ENCODE measurements at places on chromosomes 3 and 15.
A peak's percentile ranks its signal among the peaks of the same experiment; 100 is the strongest.

- DNase-seq: no peak
Observed at GRCh38 chr3:194971965-194972364, 286.3 kb downstream of the FAM43A start.

DNA sequence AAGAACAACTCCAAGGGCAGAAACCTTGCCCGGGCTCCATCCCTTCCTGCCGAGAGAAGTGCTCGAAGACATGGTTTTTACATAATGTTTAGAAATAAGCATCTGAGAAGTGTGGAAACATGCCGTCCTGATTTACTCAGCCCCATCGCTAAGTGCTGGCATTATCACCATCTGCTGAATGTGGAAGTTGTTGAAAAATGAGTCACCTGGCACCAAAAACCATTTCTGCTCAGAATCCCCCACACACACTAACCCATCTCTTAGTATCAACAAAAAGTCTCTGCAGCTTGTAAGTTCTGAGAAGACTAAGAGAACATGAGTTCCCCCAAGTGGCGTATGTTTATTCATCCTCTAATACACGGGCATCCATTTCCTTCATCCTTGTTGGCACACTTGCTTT, 51.0 kb upstream of the ARL8B start:
- peak; percentile 83 for DNase-seq

- DNase-seq: no peak
Observed at GRCh38 chr15:25242957-25243799, 195.6 kb downstream of the UBE3A start.

- peak; percentile 42 for DNase-seq
Observed at GRCh38 chr3:28745436-28745835, 396.8 kb upstream of the AZI2 start.

- DNase-seq: no peak
Observed at GRCh38 chr3:83500422-83500821, 1458.4 kb upstream of the CADM2 start.

- no peak for DNase-seq
Observed at GRCh38 chr15:88191812-88192165, 64.8 kb downstream of the NTRK3 start.

DNA sequence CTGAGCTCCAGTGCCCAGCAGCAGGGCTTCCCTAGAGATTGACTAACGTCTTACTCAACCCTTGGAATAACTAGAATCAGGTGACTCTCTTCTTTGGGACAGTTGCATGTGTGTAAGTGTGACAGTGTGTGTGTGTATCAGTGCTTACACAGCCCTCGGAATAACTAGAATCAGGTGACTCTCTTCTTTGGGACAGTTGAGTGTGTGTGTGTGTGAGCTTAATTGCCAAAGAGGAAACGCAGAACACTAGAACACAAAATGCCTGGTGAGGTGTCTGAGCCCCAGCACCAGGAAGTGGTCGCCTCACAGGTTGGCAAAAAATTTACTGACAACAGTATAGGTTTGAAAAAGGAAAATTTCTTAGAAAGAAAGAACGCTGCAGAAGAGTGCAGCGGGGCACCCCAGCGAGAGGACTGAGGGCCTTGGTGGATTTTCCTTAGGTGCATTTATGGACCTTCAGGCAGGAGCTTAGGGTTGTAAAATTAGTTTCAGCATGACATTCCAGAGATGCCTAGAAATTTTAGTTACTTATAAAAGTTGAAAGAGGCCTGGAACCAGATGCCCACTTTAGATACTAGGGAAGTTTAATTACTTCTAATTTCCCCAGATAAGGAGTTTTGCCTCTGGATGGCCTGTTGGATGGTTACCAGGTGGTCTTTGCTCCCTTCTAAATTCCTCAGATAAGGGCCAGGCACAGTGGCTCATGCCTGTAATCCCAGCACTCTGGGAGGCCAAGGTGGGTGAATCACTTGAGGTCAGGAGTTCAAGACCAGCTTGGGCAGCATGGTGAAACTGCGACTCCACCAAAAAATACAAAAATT, 3.7 kb upstream of the WDR82 start:
- DNase-seq: peak; percentile 36

GRCh38 chr15:71705151-71705550, 105.2 kb upstream of the NR2E3 start:
- peak; percentile 69 for DNase-seq

GRCh38 chr3:8888301-8888915, 74.9 kb downstream of the RAD18 start:
- DNase-seq: peak; percentile 85

GRCh38 chr3:50242851-50243542, 7.0 kb downstream of the GNAI2 start:
- DNase-seq: peak; percentile 71

DNA sequence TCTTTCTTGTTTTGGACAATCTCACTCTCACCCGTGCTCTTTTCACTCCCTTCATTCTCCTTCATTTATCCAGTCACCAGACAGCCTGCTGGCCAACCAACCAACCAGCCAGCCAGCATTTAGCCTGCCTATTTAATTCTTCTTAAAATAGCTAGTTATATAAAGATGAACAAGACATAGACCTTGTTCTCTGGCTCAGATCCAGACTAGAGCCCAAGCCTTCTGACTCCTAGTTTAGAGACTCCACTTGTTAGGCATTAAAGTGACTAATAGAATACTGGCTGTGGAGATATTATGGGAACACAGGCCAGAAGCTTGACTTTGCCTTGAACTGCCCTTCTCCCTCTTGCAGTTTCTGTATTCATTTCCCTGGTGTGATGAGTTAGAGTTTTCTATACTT, 215.3 kb upstream of the THRB start:
- DNase-seq: no peak

DNA sequence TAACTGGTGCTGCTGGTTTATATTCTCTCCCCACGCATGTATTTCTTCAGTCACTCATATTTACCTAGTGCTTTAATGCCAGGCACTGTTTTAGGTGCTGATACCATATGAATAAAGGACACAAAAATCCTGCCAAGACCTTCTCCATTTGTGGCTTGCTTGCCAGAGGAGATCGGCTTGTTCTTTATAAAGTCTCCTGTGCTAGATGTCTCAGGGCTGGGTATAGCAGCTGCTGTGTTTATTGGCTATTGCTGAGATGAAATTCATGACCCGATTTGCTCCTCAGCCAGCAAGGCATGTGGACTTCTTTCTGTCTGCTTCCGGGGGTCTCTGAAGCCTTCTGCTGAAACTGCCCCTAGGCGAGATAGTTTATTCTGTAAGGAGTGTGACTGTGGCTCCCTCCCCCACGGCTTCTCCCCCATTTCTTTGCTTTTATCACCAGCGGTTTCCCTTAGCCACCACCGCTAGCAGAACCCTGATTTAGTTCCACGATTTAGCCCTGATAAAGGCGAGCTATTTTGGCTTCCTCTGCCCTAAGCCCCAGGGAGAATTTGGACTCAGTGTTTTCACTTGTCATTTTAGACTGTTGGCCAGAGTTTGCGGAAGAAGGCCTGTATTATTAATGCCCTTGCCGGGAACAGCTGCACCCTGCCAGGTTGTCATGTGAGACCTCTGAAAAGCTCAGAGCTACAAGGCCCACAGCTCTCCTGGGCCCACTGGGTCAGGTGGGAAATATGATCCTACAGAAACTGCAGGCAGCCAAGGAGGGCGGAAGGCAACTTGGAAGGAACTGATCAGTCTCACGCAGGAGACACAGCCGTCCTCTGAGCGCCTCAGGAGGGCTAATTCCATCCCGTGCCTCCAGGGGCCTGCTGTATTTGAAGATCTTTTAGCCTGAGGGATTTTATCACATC, 46.8 kb downstream of the ST6GAL1 start:
- peak; percentile 68 for DNase-seq

DNA sequence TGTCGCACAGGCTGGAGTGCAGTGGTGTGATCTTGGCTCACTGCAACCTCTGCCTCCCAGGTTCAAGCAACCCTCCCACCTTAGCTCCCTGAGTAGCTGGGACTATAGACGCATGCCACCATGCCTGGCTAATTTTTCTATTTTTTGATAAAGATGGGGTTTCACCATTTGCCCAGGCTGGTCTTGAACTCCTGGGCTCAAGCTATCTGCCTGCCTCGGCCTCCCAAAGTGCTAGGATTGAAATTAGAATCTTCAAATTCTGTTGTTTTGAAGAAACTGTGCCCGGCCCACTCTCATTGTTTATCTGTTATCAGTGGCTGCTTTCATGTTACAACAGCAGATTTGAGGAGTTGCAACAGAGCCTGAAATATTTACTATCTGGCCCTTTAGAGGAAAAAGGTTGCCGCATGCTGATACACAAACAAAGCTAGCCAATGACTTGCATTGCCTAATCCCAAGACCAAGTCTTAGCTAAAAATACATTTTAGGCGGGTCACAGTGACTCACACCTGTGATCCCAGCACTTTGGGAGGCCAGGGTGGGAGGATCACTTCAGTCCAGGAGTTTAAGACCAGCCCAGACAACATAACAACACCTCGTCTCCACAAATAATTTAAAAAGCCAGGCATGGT, 43.2 kb upstream of the PPP4R2 start:
- no peak for DNase-seq
